ENCODE measurements at places on chromosomes 7 and 10. TPM values are rescaled to one million over a fixed set of nuclear protein-coding genes. Genes with fewer than 3 reads are reported as not detected.
A peak's percentile ranks its signal among the peaks of the same experiment; 100 is the strongest.

DNA sequence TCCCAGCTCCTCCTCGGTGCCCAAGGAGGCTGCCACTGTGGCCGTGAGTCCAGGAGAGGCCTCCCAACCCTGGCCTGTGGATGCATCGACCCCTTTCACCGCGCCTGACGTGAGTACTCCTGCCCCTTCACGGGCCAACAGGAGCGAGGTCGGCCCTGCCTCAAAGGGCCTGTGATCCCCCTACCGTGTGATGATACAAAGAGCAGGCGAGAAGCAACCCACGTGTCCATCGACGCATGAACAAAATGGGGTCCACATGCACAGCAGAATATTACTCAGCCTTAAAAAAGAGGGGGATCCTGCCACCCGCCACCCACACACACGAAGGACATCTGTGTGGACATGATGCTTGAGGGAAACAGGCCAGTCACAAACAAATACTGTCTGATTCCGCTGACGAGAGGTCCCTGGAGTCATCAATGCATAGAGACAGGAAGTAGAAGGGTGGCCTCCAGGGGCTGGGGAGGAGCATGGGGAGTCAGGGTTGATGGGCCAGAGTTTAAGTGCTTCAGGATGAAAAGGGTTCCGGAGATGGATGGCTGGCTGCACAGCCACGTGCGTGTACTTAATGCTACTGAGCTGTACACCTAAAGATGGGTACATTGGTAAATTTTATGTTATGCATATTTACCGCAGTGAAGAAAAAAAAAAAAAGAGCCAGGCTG lies 151.9 kb downstream of the PRKAG2 start:
- H3K27me3 ChIP-seq: no peaks in the 10 kb centered on the region
- no peak for DNase-seq
- no peaks in the 10 kb centered on the region for H3K4me1 ChIP-seq
- H3K4me3 ChIP-seq: no peak overlapping the region
- H3K27ac ChIP-seq: no peak overlapping the region

Gene ZNF398
- total RNA-seq: 16.4 TPM

- no peaks in the 10 kb centered on the region for H3K27me3 ChIP-seq
- no peaks in the 10 kb centered on the region for H3K36me3 ChIP-seq
Observed at GRCh38 chr7:121076350-121077164, 88.0 kb downstream of the CPED1 start.

- no peak overlapping the region for H3K27ac ChIP-seq
- no peaks in the 10 kb centered on the region for H3K36me3 ChIP-seq
- no peaks in the 10 kb centered on the region for H3K27me3 ChIP-seq
- H3K4me3 ChIP-seq: no peak overlapping the region
Observed at GRCh38 chr7:154390961-154391360, 338.8 kb downstream of the DPP6 start.

DNA sequence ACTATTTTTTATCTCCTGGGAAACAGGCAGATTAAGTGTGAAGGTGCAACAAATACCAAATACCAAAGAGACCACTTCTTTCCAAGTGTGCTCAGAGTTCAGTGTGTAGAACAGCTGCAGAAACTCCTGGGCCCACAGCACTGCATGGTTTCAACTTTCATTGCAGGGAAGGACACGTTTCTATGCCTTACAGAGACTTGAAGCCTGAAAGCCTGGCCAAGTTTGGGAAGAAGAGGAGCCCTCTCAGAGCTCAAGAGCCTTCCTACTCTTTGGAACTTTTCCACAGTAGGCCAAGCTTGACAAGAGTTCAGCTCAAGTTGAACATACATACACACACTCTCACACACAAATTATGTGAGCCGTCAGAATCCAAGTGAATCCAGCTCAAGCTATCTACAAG lies 2.5 kb downstream of the HOXA4 start:
- no peaks in the 10 kb centered on the region for H3K27me3 ChIP-seq
- H3K36me3 ChIP-seq: no peaks in the 10 kb centered on the region
- H3K27ac ChIP-seq: peak overlapping the region; percentile 98

GRCh38 chr7:134992626-134993179 lies 6.4 kb downstream of the AGBL3 start:
- H3K27me3 ChIP-seq: no peaks in the 10 kb centered on the region
- no peaks in the 10 kb centered on the region for H3K36me3 ChIP-seq
- no peaks in the 10 kb centered on the region for H3K4me1 ChIP-seq
- DNase-seq: no peak
- H3K27ac ChIP-seq: no peak overlapping the region
- no peak overlapping the region for H3K4me3 ChIP-seq

DNA sequence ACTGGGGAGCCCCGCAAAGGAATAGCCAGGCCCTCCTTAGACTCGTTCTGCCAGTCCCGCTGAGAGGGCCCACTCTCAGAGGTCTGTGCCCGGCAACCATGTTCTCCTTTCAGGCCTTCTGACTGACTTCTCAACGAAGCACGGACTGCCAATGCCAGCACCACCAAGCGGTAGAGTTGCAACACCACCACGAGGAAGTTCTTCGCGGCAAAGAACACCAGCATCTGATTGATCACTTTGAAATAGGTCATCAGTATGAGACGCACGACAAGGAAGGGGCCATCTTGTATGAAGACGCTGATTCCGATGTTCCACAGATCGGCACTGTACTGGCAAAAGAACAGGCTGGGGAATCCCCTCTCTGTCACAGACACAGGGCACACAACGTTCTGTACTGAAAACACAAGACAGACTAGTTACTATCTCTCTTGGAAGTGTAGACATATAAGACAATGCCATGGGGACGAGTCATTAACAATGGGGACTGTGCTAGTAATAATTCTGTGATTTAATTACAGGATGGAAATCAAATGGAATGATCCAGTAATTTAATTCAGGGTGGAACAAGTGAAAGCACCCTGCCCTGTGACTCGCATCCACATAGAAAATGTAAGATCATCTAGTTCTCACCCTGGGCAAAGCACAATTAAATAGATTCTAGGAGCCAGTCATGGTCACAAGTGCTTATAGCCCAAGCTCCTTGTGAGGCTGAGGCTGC lies 42.7 kb downstream of the TMEM26 start:
- no peak for DNase-seq
- no peaks in the 10 kb centered on the region for H3K36me3 ChIP-seq
- no peak overlapping the region for H3K27ac ChIP-seq
- H3K4me3 ChIP-seq: no peak overlapping the region
- no peaks in the 10 kb centered on the region for H3K27me3 ChIP-seq

DNA sequence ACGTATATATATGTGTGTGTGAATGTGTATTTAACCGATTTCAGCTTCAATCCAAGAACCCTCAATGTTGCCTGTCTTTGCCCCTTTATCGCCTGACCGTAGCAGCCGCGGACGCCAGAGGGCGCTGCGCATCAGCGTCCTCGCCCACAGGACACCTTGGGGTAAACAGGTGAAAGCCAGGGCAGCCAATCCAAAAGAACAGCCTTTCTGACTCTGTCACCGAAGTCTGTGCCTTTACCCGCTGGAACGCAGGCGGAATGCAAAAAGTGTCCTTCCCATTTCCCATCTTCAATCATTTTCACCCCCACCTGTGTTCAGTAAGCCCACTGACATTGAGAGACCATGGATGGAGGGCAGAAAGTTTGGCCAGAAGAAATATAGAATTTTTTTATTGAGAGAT lies 3.6 kb downstream of the NXPH1 start:
- no peaks in the 10 kb centered on the region for H3K4me1 ChIP-seq
- no peak overlapping the region for H3K4me3 ChIP-seq
- H3K36me3 ChIP-seq: no peaks in the 10 kb centered on the region
- H3K27me3 ChIP-seq: peaks cover 6% of the 10 kb centered on the region
- DNase-seq: peak; percentile 73

DNA sequence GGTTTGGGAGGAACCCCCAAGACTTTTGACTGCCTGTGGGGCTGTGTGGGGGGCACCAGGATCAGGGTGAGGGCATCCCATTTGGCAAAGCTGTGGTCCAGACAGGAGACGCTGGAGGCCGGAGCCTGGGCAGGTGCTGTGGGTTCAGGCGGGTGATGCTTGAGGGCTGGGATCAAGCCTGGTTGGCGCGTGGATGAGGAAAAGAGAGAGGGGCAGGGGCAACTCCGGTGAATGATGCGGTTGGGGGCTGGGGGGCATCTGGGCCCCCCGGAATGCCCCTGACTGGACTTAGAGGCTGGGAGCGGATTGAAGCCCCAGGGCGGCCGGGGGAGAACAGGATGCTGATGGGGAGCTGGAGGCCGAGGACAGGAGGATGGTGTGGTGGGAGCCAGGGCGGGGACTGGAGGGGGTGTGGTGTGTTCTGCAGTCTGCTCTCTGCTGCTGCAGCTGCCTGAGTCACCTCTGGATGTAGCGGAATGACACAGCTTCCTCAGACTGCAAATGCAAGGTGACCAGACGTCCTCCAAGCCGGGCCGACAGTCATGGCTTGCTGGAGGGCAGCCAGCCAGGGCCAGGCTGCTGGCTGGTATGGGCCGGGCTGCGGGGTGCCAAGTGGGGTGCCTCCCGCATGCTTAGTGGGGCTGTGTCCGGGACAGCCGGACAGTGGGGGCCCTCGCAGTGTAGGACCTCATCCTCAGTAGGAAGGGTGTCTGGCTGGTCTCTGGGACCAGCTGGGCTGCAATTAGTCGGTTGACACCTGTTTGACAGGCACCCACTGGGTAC lies 3.2 kb downstream of the MAFK start:
- H3K27ac ChIP-seq: peak overlapping the region; percentile 93
- no peaks in the 10 kb centered on the region for H3K27me3 ChIP-seq
- no peak overlapping the region for H3K4me3 ChIP-seq
- DNase-seq: peak; percentile 94

- no peaks in the 10 kb centered on the region for H3K36me3 ChIP-seq
- no peaks in the 10 kb centered on the region for H3K4me1 ChIP-seq
- H3K27me3 ChIP-seq: no peaks in the 10 kb centered on the region
- no peak for DNase-seq
Observed at GRCh38 chr7:29346231-29346978, 151.8 kb downstream of the CHN2 start.

- peaks cover 21% of the 10 kb centered on the region for H3K4me1 ChIP-seq
- H3K4me3 ChIP-seq: peak overlapping the region; percentile 44
- peak overlapping the region; percentile 88 for H3K27ac ChIP-seq
- no peaks in the 10 kb centered on the region for H3K27me3 ChIP-seq
Observed at GRCh38 chr10:6203331-6204062, 765 bp downstream of the PFKFB3 start.

DNA sequence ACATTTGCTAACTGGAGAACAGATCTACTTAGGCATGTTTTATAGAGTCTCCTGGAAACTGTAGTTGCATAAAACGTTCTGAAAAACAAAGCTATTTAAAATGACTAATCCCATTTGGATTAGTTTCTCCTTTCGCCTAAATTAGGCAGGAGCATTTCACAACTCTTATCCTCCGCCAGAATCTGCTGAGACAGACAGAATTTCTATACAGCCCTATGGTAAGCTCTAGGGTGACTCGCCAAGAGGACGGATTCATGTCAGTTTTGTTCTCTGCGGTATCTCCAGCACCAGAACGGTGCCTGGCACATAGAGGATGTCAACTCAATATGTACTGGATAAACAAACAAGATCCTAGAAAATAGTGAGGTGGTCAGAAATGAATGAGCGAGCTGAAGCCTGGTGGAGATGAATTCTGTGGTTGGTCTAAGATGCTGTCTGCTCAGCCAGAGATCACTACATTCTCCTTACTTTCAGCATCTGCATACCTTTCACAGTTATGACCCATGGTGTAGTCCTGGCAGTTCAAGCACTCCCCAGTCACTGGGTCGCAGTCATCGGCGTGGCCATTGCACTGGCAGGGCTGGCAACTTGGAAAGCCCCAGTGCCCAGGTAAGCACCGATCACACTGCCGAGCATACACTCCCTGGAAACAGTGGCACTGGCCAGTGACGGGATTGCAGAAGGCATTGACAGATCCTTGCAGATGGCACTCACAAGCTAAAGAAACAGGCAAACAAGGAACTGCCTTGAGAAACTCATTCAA lies 44.0 kb downstream of the LAMB1 start:
- DNase-seq: peak; percentile 57
- H3K4me1 ChIP-seq: peaks cover 4% of the 10 kb centered on the region

DNA sequence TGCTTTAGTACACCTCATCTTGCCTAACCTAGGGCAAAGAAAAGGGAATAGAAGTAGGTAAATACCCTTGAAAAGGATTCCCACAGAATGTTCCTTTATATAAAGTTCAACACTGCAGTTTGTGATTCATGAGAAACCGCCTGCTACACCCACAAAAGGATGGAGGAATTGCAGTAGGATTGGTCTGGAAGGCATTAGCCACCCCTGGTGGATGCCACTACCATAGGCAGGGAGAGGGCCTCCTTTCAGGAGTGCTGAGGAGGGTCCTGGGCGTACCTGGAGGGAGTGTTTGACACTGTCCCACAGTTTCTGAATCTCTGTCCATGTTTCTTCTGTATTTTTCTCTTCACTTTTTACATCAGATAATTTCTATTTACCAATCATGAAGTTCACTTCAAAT lies 221.8 kb upstream of the TMEM72 start:
- no peaks in the 10 kb centered on the region for H3K4me1 ChIP-seq
- no peak overlapping the region for H3K27ac ChIP-seq
- DNase-seq: no peak

DNA sequence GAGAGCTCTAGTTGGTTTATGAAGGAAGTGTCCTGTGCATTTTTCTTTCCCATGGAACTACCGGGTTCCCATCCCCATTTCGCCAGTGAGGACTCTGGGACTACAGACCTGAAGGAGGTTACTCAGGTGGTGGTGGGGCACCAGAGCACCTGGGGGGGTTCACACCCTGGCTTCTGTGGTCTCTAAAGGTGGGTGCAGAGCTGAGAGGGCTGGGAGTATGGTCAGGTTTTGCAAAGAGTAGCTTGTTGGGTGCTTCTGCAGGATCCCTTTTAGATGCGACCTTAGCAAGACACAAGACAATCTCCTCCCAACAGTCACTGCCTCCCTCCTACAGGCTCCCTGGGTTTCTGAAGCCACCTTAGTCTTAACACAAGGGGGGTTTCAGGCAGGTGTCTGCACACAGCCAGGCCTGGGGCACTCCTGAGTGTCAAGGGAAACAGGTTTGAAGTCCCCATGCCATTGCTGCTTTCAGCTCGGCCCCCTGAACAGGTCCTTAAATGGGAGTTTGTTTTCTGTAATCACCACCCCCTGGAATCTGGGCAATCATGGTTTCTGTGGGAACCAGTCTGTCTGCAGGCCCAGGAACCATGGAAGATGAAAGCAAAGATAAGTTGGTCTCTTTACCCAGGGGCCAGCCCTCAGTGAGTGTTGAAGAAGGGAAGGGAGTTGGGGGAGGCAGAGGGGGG lies 9.9 kb upstream of the CXCL12 start:
- H3K27ac ChIP-seq: no peak overlapping the region
- no peak overlapping the region for H3K4me3 ChIP-seq
- H3K27me3 ChIP-seq: no peaks in the 10 kb centered on the region
- no peaks in the 10 kb centered on the region for H3K36me3 ChIP-seq
- no peak for DNase-seq

DNA sequence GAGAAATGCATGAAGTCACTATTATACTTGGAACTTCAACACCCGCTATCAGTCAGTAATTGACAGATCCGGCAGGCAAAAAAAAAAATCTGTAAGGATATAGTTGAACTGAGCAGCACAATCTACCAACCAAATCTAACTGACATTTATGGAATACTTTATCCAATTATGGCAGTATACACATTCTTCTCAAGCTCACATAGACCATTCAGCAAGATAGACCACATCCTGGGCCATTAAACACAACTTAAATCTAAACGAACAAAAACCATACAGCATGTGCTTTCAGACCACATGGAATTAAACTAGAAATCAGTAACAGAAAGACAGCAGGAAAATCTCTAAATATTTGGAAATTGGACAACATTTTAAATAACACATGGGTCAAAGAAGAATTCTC lies 112.7 kb downstream of the MPP7 start:
- no peak overlapping the region for H3K4me3 ChIP-seq
- H3K27ac ChIP-seq: no peak overlapping the region
- H3K4me1 ChIP-seq: no peaks in the 10 kb centered on the region
- no peaks in the 10 kb centered on the region for H3K27me3 ChIP-seq

Gene BUD23
- total RNA-seq: 59.4 TPM

Gene POLR2J2
- total RNA-seq: 4.3 TPM

All from adrenal gland (tissue), 19 donors.